ENCODE measurements at places on chromosomes 3 and 15.

DNA sequence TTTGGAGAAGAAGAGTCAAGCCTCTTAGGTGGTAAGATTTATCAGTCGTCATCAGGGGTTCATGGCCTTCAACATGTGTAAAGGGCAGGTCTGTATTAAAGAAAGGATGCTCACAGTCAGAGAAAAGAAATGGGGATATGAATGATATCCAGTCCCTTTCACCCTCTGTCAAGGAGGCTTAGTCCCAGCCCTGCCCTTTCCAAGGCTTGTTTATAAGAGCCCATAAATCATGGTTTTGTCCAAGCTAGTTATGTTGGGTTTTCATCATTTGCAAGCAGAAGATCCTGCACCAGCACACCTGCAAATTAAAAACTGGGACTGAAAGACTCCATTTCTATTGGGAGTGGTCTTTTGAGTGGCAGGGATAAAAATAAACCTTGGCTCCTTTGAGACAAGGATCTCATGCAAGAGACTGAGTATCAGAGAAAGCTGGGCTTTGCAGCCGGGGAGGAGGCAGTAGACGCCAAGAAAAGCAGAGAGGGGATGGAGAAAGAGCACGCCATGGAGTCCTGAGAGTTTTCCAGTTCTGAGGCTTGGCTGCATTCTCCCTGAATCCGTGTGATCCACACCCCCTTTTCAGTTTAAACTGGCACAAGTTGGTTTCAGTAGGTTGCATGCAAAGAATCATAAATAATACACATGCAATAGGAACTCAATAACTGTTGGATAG, 12.6 kb upstream of the PDIA5 start:
- DNase-seq: peak; percentile 84

GRCh38 chr15:60660290-60661051, 181.5 kb upstream of the ICE2 start:
- peak; percentile 89 for DNase-seq

DNA sequence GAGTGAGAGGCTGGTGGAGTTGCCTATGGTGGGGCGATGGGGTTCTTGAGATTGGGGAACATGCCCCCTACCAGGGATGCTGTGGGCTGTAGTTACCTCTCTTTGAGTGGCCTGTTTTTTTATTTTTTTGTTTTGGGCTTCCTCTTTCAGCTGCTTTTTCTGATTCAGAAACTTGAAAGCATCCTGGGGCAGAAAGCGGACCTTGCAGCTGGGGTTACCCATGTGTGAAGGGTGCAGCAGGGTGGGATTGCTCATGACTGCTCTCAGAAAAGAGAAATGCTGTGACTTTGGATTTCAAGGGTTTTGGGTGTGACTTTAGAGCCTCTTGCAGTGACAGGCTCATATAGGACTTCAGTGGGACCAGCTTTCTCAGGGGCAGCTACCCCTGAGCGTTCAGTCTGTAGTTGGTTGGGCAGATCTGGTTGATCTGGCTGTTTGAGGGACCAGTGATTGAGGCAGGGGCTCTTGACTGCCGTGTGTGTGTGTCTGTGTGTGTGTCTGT, 1.8 kb downstream of the LIMD1 start:
- DNase-seq: no peak

DNA sequence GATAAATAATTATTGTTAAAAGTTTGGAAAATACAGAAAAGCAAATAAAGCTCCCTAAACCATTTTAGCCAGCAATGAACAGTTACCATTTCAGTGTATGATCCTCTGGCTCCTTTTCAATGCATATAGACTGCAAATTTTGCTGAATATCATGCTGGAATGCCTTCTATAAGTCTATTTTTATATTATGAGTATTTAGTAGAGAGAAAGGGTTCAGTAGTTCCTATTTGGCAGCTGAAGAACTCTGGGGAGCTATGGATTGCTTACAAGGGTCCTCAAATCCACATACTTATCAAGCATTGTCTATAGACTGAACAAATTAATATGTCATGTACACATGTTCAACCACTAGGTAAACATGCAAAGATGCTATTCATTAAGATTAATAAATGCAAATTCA, 46.1 kb downstream of the LRRC3B start:
- no peak for DNase-seq

DNA sequence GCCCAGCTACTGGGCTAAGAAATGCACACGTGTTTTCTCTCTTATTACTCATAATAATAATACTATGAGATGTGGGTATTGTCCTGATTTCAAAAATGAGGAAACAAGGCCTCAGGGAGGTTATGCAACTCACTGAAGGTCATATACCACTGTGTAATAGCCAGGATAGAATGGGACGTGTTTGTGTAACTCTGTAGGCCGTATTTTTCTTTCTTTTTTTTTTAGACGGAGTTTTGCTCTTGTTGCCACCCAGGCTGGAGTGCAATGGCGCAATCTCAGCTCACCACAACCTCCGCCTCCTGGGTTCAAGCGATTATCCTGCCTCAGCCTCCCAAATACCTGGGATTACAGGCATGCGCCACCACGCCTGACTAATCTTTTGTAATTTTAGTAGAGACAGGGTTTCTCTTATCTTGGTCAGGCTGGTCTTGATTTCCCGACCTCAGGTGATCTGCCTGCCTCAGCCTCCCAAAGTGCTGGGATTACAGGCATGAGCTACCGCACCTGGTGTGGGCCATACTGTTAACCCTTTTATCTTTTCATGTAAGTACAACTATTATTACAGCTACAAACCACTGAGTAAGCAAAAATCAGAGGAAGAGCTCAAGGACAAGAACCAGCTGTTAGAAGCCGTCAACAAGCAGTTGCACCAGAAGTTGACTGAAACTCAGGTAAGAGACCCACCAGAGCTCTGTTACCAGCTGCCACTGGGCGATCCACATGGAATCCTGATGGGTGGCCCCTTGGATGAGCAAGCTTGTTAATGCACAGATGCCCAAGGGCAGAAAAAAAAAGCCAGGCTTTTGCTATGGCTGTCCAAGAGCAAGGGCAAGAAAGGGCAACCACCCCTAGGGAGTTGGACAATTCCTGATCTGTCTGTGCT, 6.7 kb downstream of the KNSTRN start:
- DNase-seq: no peak

- no peak for DNase-seq
Observed at GRCh38 chr3:138148503-138148902, 16.3 kb upstream of the A4GNT start.

DNA sequence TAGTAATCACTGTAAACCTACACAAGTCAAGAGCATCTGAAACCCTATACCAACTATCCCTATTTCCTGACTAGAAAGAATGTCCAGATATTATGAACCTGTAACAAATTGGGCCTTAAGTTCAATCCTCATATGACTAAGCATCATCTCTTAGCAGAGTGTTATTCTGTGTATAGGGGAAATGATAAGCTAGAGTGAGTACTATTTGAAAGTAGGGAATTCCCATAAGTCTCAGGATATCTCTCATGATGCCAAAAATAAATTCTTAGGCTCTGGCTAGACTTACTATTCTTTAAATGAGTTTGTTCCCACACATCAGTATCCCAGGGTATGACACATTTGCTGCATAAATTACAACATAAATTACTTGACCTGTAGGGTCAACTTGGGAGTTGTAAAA, 15.3 kb downstream of the MRPL47 start:
- DNase-seq: no peak

DNA sequence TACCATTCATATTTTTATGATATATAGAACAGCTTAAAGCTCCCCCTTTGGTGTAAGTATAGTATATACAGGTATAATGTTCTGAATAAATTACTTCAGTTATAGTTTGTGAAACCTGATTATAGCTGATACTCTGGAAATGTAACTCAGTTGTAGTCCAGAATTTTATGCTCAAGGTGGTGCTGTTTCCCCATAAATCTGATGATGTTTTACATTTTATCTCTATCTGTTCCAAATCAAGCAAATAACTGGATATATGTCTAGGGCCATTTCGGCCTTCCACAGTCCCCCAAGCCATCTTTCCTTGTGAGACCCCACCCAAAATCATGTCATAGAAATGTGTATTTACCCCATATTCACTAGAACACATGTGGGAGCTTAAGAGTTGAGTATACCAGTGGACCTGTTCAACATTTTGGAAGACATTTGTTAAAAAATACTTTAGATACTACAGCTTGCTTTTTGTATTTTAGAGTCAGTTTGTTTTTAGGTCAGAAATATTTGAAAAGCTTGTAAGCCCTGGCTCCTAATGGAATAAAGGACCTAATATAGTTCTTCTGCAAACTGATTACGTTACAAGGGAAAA, 107.1 kb downstream of the ATG7 start:
- peak; percentile 70 for DNase-seq

DNA sequence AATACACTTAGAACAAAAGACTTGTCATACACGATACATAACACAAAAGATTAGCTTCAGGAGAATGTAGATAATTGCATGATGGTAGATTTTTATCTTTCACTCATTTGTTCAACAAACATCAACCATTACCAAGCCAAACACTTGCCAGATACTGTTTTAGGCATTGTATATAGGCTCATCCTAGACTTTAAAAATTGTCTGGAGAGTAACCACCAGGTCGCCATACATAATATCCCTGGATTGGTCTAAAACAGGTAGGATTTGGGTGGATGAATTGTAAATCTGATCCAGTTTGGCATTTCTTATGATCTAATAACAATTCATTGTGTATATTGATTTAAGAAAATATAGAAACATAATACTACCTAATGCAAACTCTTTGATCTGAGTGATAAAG, 22.8 kb downstream of the GPR15 start:
- no peak for DNase-seq

- peak; percentile 57 for DNase-seq
Observed at GRCh38 chr3:2441558-2441957, 342.9 kb downstream of the CNTN4 start.

DNA sequence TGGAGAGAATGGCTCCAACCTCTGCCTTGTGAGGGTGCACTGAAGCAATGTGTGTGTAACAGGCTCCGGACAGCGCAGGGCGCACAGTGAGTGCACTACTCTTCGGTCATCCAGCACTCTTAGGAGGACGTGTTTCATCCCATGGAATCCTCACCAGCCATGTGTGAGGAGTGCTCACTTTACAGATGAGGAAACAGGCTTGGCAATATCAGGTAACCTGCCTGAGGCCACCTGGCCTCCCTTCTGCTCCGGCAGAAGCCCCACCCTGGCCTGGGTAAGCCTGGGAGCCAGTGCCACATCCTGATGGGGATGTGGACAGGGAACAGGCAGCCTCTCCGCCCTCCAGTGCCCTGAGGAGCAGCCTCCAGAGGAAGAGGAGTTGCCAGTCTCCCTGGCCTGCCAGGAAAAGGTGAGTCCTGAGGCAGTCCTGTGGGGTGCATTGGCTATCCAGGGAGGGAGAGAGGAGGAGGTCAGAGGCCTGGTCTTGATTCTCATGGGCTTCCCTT, 39.4 kb upstream of the LIMD1 start:
- no peak for DNase-seq

DNA sequence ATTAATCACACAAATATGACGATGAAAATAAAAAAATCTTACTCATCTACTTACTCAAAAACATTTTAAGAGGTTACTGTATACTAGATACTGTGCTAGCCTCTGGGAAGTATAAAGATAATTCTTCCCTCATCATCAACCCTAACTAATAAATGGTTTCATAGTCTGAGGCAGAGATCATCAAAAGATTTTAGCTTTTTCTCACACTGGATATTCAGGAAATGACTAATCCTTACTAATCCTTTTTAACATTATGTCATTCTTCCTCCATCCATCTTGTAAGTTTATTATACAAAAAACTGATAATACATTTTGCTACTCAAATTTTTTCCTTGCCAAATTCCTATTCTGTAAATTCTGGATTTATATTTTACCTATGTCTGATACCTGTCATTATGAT, 29.7 kb downstream of the ACAD11 start:
- DNase-seq: no peak

- no peak for DNase-seq
Observed at GRCh38 chr15:42152921-42153698, 3.3 kb downstream of the PLA2G4F start.

- no peak for DNase-seq
Observed at GRCh38 chr3:107372506-107372905, 4.7 kb upstream of the CCDC54 start.

DNA sequence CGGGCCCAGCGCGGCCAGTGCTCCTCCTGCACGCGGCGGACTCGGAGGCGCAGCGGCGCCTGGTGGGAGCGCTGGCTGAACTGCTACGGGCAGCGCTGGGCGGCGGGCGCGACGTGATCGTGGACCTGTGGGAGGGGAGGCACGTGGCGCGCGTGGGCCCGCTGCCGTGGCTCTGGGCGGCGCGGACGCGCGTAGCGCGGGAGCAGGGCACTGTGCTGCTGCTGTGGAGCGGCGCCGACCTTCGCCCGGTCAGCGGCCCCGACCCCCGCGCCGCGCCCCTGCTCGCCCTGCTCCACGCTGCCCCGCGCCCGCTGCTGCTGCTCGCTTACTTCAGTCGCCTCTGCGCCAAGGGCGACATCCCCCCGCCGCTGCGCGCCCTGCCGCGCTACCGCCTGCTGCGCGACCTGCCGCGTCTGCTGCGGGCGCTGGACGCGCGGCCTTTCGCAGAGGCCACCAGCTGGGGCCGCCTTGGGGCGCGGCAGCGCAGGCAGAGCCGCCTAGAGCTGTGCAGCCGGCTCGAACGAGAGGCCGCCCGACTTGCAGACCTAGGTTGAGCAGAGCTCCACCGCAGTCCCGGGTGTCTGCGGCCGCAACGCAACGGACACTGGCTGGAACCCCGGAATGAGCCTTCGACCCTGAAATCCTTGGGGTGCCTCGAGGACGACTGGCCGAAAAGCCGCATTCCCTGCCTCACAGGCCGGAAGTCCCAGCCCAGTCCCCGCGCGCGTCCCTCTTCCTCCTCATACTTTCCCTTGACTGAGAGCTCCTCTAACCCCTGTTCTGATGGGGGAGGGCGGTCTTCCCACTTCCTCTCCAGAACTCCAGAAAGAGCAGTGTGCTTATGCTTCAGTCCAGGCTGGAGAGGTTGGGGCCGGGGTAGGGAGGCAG, 1.4 kb upstream of the IL17RC start:
- DNase-seq: peak; percentile 80

DNA sequence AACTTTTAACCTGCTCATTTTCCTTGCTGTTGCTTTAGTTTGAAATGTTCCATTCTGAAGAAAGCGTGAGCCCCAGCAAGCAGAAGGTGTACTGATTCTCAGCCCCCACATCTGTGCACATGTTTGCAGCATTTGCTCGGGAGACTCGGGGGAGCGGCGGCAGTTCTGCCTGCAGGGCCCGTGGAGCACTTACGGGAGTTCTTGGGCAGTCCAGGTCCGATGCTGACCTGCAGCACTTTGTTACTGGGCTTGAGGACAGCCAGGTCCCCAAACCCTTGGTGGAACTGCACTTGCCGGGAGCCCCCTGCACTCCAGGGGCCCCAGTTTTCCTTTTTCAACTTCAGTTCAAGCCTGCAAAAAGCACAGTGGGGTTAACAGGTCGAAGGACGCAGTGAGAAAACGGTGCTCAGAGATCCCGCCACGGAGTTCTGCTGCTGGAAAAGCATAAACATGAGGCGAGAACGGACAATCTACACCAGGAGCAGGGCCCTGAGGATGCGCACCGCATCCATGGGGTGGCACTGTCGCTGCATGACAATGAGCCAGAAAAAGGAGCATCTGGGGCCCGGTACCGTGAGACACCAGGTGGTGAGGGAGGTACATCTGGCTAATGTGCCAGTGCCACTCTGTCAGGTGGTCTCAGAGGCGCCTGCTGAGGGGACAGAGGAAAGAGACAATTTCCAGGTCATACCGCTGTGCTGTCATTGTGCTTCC, 45.6 kb upstream of the LDHAL6B start:
- DNase-seq: peak; percentile 67

Data from brain (organoid and tissue), 16 donors.